ENCODE measurements at places on chromosomes 3 and 15.

- DNase-seq = no peak
Observed at GRCh38 chr15:69987492-69988489, 109.9 kb downstream of the TLE3 start.

GRCh38 chr3:41026394-41027177 is 172.7 kb upstream of the CTNNB1 start:
- no peak for DNase-seq

DNA sequence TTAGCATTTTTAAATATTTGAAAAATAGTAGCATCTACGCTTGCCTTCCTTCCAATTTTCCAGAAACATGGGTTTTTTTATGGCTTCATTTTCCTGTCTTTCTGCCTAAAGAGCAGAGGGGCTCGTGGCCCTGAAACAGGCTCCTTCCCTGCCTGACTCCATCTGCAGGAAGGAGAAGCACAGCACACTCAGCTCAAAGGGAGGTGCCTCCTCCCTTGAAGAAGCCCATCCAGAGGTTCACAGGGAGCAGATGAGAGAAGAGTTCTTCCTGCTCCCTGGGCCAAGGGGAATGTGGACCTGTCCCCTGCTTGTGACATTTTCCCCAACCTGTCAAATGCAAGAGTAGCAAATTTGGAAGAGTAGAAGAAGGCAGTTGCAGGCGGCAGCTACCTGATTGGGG is 55.8 kb downstream of the BBX start:
- no peak for DNase-seq

DNA sequence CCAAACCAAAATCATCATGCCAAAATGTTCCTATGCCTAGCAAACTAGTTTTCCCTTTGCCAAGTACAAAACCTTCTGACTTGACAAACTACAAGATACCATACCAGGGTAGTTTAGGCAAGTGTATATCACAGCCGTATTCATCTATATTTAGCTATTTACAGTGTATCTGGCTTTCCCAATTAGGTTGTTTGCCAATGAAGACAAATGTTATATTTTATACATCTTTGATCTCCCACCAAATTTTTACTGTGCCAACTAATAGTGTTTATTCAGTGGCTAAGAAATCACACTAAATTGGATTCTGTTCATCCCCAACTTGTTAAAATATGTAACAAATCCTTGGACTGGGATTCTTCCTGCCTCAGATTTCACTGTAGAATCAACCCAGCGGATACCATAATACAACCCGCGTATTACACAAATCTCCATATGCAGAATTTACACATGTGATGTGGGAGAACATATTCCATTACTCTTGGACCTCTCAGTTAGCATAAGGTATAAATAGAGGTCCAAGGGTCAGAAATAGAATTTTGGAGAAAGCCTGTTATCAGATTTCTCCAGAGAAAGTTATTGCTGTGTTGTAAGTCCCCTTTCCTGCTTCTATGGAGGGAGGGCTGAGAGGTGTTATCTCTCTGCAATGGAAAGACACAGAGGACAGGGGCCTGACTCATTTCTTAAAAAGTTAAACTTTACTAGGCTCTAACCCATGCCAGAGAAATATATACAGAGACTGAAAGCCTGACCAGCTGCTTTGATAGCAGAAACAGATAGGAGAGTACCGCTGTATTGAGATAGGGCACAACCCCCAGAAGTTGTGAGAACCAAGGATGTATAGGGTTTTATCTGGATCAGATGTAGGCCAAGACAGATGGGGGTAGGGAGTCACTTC is 467.0 kb downstream of the FGF12 start:
- no peak for DNase-seq

GRCh38 chr3:69420781-69421520 is 35.1 kb upstream of the FRMD4B start:
- DNase-seq = no peak

DNA sequence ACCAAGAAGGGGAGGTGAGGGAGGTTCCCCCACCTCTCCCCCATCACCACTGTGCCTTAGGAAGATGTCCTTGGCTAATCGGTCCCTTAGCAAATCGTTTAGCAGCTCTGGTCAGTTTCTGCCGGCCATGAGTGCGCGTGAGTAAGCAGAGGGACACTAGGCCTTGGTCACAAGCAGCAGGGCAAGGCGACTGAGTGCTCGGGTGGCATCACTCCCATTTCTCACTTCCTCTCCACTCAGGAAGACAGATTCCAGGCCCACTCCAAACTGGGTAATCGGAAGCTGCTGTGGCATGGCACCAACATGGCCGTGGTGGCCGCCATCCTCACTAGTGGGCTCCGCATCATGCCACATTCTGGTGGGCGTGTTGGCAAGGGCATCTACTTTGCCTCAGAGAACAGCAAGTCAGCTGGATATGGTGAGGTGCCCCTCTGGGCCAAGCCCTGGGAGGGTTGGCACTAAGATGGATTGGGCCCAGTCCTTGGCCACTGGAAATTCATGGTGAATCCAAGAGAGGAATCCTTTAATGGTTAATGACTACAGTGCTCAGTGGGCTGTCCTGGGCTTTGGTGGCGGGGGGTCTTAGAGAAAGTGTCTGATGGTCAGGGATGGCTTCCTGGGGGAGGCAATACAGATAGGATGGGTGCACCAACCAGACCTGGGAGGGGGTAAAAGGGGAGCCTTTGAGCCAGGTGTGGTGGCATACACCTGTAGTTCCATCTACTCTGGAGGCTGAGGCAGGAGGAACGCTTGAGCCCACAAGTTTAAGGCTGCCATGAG is 4.0 kb downstream of the PARP3 start:
- no peak for DNase-seq

DNA sequence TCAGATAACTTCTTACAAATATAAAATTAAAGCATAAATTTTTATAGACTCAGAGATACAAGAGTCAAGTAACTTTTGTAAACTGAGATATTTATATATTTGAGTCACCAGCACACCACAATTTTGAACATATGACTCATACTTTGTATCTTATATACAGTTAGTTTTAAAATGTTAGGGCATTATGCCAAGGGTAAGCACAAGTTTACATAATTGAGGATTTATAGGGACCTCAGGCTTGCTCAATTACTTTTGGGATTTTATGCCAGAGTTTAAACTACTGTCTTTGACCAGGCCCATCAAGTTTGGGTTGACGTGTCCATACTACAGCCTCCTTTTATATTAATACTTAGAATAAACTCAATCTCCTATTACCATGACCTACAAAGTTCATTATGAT is 7.4 kb upstream of the FGF7 start:
- no peak for DNase-seq

DNA sequence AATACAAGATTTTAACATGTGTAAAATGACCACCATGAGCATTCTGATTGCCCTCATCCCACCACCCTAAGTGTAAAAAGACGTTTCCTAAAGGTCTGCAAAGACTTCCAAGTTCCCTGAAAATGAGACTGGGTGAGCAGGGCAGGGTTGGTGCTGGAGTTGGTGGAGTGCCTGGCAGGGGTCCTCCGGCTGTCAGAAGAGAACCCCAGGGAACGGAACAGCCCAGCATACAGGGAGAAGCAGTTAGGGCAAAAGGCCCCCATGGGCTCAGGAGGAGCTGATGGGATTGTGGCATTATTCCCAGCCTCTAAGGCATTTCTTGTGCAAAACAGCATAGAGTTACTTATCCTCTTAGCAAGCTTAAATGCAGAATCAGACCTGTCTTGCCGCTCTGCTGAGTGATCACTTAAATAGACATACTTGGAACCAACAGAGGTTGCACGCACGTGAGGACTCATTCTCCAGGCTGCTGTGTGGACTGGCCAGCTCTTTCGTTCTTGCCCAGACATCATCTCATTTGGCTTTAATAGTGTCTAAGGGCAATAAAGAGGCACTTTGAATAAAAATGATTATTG is 36.0 kb downstream of the XYLB start:
- no peak for DNase-seq

- DNase-seq = no peak
Observed at GRCh38 chr3:195918176-195918575, 9.8 kb upstream of the TNK2 start.

DNA sequence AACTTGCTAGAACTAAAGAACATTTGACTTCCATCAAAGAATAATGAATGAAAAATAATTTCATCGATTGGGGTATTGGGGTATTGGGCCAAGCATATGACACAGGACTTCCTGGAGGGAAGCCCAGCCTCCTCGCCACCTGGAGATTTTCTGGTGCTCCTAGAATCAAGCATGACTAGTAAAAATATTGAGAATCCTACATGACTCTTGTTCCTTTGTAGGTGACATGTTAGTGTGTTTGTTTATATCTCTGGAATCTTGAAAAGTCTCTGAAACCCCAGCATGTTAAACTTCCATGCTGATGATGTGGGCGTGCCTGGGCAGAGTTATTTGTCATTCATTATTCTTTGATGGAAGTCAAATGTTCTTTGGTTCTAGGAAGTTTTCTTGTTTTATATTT is 90.1 kb upstream of the EPHB3 start:
- DNase-seq = no peak

- DNase-seq = no peak
Observed at GRCh38 chr3:10936686-10937085, 55.9 kb upstream of the SLC6A1 start.

DNA sequence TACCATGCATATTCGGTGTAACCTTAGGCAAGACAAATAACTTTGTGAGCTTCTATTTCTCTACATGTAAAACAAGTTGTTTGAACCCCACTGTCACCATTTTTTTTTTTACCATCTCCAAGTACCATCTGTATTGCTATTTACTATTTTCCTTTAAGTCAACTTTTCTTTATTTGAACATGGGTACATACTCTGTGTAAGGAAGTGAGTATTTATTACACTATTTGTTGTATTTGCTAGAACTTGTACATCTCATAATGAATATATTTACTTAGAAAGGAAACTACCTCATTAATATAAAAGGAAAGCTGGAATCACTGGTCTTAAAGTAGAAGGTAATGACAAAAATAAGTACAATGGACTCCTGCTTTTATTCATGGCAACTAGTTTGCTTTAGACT is 69.9 kb downstream of the WNT5A start:
- DNase-seq = no peak

GRCh38 chr3:52912885-52913731 is 15.8 kb upstream of the STIMATE start:
- DNase-seq = no peak

- DNase-seq = no peak
Observed at GRCh38 chr15:48472756-48473155, 141.5 kb downstream of the DUT start.

DNA sequence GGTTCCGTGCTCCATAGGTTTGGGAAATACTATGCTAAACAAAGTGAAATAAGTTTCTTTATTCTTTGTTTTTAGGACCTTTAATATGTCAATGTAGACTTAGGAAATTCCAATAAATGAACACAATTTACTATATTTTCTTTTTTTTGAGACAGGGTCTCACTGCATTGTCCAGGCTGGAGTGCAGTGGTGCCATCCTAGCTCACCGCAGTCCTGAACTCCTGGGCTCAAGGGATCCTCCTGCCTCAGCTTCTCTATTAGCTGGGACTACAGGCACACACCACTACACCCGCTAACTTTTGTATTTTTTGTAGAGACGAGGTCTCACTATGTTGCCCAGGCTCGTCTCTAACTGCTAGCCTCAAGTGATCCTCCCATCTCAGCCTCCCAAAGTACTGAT is 12.4 kb upstream of the HOMER2 start:
- no peak for DNase-seq

DNA sequence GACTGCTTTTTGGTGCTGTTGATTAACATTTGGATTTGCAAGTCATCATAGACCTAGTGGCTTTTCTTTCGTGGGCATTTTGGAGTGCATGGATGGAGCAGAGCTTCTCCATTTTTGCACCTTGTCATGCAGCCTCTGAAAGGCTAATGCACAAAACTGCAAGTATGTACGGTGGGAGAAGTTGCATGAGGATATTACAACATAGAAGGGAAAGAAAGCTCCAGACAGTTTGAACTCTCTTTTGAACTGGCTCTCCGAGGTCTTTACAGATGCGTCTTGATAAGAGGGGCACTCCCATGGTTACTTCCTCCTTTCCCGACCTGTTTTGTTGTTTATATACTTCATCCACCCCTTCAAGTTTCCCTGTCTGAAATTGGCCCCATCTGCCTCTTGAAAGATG is 147.1 kb upstream of the GBE1 start:
- DNase-seq = no peak

- no peak for DNase-seq
Observed at GRCh38 chr3:42556089-42556632, 25.6 kb downstream of the SEC22C start.

- no peak for DNase-seq
Observed at GRCh38 chr3:10768708-10769394, 47.2 kb upstream of the SLC6A11 start.

- no peak for DNase-seq
Observed at GRCh38 chr3:55488398-55489055, 1.4 kb upstream of the WNT5A start.

DNA sequence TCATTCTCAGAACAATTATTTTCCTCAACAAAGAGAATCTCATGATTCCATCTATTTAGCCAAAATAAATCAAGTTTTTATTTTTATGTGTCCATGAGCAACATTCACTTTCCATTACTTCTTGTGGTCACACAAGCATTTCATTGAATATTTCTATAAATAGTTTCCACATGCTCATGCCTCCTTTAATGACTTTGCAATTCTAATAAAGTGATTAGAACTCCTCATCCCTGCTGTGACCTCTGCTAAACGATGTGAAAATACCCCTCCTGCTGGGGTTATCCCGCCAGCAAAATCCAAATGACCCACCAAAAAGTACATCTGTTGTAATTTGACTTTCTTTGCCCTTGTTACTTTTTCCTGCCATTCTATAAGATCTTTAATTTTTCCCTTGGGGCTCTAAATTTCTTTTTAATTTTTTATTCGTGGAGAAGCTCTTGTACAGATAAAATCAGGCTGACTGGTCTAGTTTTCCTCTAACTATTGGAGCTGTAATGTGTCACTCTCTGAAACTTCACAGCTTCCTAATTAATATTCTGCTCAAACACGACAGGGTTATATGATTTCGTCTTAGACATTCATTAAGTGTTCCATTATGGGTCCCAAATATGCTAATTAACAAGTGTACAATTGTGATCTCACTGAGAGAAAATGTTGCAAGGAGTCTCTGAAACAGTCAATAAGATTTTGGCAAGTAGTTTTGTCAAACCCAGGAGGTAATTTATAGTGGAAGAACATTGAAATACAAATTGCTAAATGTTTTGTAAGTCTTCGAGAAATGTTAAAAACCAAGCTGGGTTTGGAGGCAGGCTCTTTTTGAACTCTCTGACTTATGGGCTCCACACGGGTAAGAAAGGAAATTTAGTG is 533.1 kb upstream of the NAALADL2 start:
- DNase-seq = no peak

GRCh38 chr15:100520132-100520921 is 8.4 kb downstream of the CERS3 start:
- no peak for DNase-seq

DNA sequence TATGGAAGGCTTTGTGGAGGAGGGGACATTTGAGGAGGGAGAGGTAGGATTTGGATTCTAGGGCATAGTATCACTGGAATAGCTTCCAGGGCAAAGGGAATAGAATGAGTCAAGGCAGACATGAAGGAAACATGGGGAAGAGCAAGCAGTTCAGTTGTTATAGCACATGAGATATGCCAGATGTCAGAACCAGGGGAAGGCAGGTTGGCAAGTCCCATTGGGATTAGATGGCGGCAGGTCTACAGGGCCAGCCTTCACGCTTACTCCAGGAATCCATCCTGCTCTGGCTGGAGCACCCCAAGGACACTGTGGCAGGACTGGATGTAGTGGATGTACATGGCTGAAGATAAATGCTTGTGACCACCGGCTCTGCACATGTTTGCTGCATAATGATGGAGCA is 120.4 kb upstream of the ST8SIA2 start:
- DNase-seq = no peak

Measured in NCI-H1105 (cell line).